PC-3 (cell line): ENCODE measurements at places on chromosomes 12 and 14.

DNA sequence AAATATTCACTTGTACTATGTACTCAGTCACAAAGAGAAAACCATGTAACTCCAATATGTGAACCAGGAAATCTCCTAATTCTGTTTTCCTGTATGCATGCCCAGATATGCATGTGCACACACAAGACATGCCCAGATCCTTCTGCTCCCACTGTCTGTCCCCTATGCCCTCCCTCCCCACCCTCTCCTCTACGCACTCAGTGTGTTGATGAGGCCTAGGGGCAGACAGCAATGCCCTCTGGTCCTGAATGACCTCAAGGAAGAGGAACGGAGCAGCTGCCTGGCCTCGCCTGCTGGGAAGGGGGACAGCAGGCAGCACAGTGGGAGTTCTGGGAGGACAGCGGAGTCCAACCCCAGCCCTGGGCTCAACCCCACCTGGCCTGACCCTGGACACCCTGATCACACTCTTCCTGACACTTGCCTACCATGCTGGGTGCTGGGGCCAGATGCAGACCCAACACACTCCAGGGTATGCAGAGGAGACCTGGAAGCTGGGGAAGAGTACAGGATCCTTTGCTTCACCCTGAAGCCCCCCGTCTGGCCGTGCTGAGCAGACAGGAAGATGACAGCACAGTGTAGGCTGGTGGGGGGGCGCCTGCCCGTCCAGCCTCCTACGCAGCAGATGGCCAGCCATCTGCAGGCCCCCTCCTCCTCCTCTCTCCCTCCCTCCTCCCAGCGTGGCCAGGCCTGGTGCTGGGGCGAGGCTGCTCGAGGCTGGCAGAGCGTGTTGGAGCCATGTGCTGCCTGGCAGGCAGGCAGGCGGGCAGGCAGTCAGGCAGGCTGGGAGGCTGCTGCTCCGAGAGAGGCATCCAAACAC lies 106.6 kb upstream of the NCOR2 start:
- DNase-seq, result no peak

DNA sequence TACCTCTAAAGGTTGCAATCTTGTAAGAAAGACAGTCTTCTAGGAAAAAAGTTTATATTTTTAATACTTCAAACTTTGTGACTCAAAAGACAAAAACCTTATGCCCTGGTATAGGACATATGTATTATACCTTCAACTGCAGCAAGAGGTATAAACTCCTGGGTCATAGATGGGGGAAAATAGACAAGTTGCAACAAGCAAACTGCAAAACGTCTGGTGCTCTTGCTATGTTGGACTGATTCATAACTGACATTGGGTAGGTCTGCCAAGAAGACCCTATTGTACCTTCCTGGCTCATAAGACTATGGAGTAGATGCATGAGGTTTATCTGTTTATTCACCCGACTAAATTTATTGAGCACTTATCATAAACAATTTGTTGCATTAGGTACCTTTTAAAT lies 40.9 kb downstream of the BEST3 start:
- no peak for DNase-seq

GRCh38 chr12:2393996-2394395 lies 341.2 kb downstream of the CACNA1C start:
- no peak for DNase-seq

DNA sequence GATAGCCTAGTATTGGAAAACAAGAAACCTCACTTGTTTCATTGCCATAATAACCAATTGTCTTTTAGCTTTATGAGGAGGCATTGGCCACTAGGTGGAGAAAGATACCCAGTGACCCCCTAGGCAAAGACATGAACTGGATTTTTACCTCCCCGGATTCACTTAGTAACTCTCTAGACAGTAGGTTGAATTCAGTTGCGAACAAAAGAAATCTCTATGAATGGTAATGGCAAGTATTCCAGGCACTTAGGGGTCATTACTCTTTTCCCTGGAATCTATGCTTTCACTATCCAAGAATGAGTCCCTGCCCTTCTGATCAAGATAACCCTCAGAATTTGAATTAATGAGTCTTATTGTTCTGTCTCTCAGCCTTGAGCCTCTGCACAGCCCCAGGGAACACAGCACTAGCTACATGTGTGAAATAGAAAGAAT lies 29.5 kb upstream of the RHOJ start:
- DNase-seq, result peak; percentile 63

- no peak for DNase-seq
These were observed 34.2 kb downstream of the KCNA1 start for GRCh38 chr12:4943938-4944284.

DNA sequence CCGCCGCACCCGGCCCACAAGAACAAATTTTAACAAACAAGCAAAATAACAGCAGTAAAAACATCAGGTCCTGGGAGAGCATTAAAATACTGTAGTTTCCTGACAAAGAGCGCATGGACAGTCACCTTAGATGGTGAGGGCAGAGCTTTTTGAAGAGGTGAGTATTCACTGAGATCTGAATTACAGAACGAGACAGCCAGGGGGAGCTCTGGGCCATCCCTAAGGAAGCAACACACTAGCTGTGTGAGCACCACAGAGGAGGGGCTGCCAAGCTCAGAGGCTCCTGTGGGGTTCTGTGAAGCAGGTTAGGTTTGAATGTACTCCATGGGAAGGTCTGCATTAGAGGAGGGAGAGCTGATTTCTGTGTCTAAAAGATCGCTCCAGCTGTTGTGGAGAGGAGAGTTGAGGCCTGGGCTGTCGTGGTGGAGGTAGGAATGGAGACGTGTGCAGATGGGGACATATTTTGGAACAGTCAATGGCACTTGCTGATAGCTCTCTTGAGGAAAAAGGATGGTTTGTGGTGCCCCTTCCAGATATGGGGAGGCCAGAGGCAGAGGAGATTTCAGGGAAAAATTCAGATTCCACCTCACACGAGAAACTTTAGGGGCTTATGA lies 72.9 kb downstream of the TRAFD1 start:
- peak; percentile 82 for DNase-seq

GRCh38 chr12:70543444-70543843 lies 93.8 kb downstream of the PTPRB start:
- peak; percentile 93 for DNase-seq

- no peak for DNase-seq
These were observed 27.1 kb upstream of the TMTC2 start for GRCh38 chr12:82659343-82660207.

- DNase-seq, result no peak
These were observed 3.6 kb downstream of the FNTB start for GRCh38 chr14:64990296-64990695.

DNA sequence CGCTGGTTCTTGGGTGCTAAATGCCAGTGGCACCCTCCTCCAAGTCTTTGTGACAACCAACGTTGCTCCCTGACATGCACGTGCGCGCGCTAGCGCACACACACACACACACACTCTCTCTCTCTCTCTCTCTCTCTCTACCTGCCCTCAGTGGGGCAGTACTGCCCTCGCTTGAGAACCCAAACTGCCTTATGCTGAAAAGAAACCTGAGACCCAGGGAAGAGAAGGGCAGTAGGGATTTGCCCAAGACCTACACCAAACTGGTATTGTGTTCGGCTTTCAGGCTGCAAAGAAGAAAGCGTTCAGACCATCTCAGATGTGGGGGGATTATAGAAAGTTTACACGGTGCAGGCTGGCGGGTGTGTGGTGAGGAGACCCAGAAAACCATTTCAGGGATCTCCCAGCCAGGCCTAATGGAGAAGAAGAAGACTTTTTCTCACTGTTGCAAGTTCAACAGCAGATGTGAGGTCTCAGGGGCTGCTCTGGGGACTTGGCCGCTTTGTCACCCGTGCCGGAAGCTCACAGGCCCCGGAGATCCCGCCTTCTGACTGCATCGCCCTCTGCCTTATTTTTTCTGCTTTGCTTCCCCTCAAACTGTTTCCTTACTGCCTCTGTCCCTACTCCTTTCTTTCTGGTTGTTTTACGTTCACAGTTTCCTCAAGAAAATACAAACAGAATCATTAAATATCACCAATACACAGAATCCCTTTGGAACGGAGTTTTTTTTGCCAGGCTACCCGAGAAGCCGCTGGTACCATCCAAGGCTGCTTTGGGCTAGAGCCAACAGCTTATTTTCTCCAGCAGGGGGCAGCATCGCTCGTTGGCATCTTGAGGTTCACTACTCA lies 82.4 kb downstream of the PPM1A start:
- DNase-seq, result peak; percentile 96

- DNase-seq, result no peak
These were observed 194.9 kb downstream of the DUSP6 start for GRCh38 chr12:89157413-89157812.
